NCI-H2171 (cell line): ENCODE measurements at places on chromosomes 7 and 10.

- no peak for DNase-seq
Measured at GRCh38 chr10:123687758-123688157, 21.6 kb downstream of the GPR26 start.

DNA sequence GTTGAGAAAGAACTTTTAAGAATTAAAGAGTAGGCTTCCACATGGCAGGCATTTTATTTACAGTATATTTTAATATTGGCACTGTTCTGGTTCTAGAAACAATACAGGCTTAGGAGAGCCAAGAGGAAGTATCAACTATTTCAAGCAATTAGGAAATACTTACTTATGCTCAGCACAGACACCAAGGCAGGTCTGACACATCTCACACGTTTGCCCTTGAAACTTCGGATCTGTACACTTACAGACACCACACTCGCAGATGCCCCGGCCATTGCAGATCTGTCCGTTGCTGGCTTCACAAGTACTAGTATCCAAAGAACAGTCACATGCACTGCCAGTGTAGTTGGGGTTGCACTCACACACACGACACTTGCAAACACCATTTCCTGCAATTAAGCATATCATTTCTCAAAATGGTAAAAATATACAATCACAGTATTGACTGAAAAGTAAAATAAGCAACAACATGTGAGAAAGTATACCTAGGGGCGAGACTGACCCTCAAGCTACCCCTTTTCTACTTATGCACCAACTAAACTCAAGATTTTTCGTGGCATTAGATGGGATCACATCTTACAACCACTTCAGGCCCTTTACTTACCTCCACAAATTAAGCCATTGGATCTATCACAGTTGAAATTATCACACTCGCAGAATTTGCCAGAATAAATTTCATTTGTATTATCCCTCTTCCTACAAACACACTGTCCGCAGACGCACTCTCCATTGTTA is 46.6 kb downstream of the ITGB1 start:
- no peak for DNase-seq

DNA sequence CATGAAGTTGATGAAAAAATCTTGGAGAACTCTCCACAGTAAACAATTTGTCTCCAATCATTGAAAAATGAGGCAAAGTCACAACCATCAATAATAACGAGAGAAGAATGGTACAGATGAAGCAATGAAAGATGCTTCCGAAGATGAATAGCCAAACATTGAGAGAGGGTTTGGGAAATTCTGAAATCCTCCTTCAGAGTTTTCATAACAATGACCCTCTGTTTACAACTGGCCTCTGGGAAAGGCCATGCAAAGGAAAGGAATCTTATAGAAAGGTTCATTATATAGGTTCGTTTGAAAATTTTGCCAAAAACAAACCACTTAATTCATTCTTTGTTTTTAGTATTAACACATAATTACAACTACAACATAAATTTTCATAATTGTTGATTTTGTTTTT is 166.5 kb downstream of the ABCA13 start:
- no peak for DNase-seq

DNA sequence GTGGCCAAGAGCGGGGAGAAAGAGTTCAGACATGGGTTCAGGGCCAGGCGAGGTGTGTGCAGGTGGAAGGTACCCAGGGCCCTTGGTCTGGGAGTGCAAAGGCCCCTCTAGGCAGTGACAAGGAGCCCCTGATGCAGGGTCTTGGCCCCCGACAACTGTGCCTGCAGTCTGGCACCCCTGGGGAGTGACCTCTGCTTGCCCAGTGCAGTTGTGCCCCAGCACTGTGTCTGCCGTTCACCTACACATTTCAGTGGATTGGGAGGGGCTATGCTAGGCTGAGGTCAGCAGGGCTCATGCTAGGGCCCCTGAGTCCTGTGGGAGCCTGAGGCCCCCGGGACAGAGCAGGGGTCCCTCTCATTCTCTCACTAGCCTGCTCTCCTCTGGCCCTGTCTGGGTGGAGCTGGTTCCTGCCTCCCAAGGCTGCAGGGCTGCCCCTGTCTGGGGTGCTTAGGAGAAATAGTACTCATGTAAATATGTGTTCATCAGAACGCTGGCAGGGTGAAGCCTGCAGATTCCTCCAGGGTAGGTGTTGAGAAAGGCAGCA is 550.4 kb downstream of the TCERG1L start:
- DNase-seq = no peak

- no peak for DNase-seq
Measured at GRCh38 chr7:158757404-158757989, 52.9 kb upstream of the NCAPG2 start.
